ENCODE measurements at places on chromosomes 5 and 9.

DNA sequence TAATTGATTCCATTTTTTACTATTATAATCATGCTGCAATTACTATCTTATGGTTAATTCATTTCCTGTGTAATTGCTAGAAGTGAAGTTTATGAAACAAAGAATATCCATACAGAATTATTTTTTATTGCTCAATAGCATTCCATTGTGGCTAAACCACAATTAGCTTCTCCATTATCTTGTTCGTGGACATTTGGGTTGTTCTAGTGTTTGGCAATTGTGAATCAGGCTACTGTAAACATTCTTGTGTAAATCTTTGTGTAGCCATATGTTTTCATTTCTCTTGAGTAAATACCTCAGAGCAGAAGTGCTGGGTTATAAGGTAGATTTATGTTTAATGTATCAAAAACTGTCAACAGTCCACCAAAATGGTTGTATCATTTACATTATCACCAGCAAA lies 341.1 kb downstream of the MAT2B start:
- peak; percentile 47 for DNase-seq

DNA sequence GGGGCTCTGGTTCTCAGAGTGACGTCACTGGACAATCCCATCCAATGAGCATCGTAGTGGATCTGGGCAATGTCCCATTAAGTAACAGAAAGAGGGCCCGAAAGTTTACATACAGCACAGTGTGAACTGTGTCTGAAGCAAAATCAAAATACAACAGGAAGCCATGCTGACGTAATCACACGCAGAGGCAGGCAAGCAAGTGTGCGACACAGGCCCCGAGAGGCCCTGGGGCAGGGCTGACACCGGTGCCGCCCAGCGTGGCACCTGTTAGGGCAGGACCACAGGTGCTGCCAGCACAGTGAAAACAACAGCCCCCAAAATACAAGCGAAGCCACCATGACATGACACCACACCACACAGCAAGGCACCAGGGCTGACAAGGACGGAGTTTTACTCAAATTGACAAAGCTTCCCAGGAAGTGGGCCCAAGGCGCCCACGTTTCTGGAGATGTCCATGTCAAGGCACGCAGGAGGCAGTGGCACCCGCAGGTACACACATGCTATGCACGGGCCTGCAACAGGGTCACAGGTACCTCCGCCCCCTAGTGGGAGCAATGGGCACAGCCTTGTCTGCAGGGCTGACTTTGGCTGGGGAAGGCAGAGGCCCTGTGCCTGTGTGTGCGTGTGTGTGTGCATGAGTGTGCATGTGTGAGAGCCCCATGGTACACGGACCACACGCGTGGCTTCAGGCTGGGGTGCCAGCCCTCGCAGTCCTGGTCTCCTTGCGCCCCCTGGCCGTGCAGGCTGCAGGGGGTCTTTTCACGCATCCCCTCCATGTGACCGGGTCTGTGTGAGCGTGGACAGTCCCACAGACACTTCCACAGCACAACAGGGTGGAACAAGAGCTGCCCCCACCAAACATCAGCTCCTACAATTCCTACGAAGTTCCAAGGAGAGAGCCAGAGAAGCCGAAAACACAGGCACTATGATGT lies 19.6 kb downstream of the QSOX2 start:
- DNase-seq = no peak

DNA sequence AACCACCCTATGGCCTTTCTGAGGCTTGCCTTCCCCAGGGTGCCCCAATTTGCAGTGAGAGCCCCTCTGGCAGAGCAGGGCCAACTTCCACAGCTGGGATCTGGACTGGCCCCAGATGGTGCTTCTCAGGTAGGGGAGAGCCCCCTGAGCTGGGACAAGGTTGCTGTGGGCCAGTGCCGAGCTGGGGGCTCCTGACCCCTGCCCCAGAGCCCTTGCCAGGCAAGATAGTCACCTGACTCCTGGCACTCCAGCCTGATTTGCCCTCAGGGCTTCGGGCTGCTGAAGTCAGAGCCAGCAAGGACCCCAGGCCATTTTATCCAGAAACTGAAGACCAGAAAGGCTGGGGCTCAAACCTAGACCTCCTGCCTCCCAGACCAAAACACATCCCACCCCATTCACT lies 33.4 kb upstream of the AKNA start:
- no peak for DNase-seq

GRCh38 chr5:849651-850301 lies 1.0 kb downstream of the ZDHHC11 start:
- DNase-seq = no peak

GRCh38 chr5:19751326-19751725 lies 236.7 kb downstream of the CDH18 start:
- DNase-seq = no peak

DNA sequence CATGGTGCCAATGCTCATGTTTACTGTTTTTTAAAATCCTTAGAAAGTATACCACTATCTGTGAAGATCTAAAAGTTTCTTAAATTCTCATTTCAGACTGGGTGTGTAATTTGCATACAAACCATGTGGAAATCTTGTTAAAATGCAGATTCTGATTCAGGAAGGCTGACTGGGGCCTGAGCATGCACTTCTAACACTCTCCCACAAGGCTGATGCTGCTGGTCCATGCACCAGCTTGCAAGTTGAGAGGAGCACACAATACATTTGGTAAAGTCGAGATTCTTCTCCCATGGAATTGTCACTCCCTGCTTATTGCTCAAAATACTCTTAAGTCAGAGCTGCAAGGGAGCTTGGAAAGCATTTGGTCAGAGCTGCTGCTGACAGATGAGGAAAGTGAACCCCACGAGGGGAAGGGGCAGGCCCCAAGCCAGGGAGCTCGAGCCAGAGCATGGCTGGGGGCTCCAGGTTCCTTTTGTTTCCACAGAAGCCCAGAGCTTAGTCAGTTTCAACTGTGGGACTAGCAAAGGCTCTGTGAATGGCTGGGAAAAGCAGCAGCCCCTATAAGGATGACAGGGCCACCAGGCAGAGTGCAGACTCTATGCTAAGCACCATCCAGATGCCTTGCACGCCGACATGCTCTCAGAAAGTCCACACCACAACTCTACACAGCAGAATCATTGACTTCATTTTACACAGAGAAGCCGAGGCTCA lies 93.5 kb upstream of the HAND1 start:
- no peak for DNase-seq

DNA sequence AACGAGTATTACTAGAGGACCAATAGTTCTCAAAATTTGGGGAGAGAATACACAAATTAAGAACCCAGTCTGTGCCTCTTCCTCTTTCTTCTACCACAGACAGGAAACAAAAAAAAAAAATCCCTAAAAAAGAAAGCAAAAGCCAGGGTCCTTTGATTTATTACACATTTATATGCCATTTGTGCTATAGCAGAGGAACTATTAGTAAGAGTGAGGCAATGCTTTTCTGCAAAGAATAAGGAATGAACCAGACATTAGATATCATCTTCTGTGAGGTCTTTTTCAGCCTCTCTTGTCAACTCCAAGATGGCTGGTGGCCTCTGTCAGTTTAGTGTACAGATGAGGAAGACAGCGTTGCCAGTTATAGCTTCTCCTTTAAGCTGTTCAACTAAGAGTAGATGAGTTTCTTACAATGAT lies 127.6 kb downstream of the RFX3 start:
- no peak for DNase-seq

- no peak for DNase-seq
Measured at GRCh38 chr5:34011536-34011935, 3.7 kb upstream of the AMACR start.

DNA sequence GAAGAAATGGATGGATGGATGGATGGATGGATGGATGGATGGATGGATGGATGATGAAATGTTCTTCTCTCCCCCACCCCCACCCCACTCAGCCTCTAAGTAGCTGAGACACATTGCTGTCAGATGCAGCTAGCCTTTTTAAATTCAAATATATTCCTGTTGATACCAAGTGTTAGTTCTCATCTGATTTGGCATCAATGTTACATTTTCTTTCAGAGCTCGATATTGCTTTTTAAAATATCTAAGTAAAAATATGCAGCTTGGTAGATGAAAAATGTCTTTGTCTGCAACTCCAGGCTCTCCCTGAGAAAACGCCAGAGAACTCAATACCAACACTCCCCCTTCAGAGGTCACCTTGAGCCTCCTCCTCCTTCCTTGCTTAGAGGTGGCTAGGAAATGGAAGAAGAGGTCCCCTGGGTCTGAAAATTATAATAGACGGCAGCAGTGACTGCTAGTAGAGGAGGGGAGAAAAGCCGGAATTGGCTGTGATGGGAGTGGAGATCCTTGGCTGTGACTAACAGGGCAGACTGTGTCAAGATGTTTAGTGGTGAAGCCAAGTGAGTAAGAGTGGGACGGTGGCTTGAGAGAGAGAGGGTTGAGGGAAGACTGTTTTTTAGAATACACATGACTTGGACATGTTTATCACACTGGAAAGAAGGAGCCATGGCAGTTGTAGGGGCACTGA lies 156.0 kb downstream of the ZNF462 start:
- DNase-seq = peak; percentile 43

GRCh38 chr9:85339338-85339737 lies 402.4 kb downstream of the AGTPBP1 start:
- DNase-seq = no peak

- no peak for DNase-seq
Measured at GRCh38 chr5:147154809-147155208, 80.0 kb upstream of the STK32A start.

- DNase-seq = no peak
Measured at GRCh38 chr9:32414856-32415255, 30.4 kb downstream of the ACO1 start.

DNA sequence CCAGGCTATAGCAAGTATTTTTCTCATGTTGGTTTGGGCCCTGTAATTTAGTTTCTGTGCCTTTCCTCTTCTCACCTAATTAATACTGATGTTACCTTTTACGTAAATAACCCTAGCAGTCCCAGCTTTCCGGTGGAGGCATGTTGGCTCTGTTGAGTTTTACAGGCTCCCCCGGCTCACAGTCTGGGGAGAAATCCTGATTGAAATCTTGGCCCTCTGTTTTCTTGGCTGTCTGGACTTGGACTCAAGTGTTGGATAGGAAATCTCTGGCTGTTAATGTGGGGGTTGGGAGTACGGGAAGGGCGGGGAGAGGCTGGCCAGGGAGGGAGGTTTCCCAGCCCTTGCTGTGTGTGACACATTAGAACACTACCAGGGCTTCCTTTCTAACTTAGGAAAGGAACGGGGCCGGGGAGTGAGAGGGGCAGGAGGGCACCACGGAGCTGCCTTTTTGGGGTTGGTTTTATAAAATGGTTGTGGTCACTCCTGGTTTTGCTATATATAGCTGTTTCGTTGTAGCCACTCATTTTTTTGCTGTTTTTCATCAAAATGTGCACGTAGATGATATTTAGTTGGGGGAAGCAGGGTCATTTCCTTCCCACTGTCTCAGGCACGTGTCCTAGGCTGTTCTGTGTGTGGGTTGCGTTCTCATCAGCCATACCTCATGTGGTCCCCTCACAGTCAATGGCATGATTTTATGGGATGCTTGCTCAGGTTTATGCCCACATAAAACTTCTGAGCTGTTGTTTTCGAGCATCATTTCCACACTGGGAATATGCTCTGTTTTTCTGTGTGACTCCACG lies 11.0 kb downstream of the TRIO start:
- DNase-seq = peak; percentile 71

DNA sequence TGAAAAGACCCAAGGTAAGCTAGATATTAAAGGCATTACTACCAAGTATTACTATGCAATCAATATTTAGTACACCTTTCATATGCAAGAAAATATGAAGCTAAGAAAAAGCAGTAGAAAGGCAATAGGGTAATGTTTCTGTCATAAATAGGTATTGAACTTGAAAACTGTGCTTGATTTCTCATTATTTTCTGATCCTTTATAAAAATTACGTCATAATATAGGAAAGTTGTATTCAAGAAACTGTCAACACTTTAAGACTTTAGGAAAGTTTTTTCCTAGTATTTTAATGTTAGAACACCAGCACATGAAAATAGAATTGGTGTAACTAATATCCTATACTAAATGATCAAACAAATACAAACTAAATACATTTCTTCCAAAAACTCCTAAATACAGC lies 133.2 kb downstream of the EDIL3 start:
- no peak for DNase-seq

DNA sequence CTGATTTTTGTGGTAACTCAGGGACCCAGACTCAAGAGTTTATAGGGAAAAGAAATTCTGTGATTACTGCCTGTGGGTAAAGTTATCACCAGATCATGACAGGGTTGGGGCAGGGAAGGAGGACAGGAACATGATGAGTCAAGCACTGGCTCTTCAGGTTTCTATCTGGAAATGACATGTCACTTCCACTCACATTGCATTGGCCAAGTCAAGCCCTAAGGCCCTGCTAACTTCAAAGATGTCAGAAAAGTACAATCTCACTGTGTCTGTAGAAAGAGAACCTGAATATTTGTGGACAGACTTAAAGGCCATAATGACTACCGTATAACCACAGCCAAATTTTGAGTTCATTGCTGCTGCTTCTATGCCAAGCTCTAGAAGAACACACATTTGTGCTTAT lies 187.7 kb downstream of the TLE4 start:
- no peak for DNase-seq

GRCh38 chr5:126414874-126415502 lies 8.2 kb upstream of the GRAMD2B start:
- DNase-seq = peak; percentile 67
